Melanocyte of skin (primary cell): ENCODE measurements at places on chromosomes 7 and 10. TPM values are rescaled to one million over a fixed set of nuclear protein-coding genes. Genes with fewer than 3 reads are reported as not detected.

Gene KCNH2
- not detected in 2 replicates for total RNA-seq

Gene CLEC2L
- total RNA-seq: not detected in 2 replicates

Gene RAMP3
- 0.15 TPM in 1 of 2 replicates, not detected in the other for total RNA-seq

Gene SLC39A12
- total RNA-seq: 0.67 and 1.1 TPM in 2 replicates

Gene EPHB6
- under 0.01 TPM in 1 of 2 replicates, not detected in the other for total RNA-seq

Gene NEUROG3
- not detected in 2 replicates for total RNA-seq

Gene KCP
- 0.36 and 1.0 TPM in 2 replicates for total RNA-seq

Gene LRRC61
- total RNA-seq: 3.3 and 4.1 TPM in 2 replicates

Gene TMEM196
- not detected in 2 replicates for total RNA-seq

Gene GRID2IP
- total RNA-seq: not detected in 2 replicates

Gene LBX1
- total RNA-seq: not detected in 2 replicates

Gene NPFFR1
- total RNA-seq: under 0.01 TPM in 2 replicates

Gene SLC26A3
- total RNA-seq: not detected in 2 replicates

Gene C10orf95
- total RNA-seq: not detected in 2 replicates

Gene FRMD4A
- total RNA-seq: 26.8 and 48.3 TPM in 2 replicates

Gene CALHM3
- total RNA-seq: not detected in 2 replicates

Gene PGAM2
- total RNA-seq: not detected in 2 replicates

Gene PTCD1
- 7.2 and 13.1 TPM in 2 replicates for total RNA-seq

Gene CCDC136
- total RNA-seq: 3.1 and 4.7 TPM in 2 replicates

Gene OR2A42
- not detected in 2 replicates for total RNA-seq

Gene ANKRD7
- total RNA-seq: 2.4 and 6.9 TPM in 2 replicates

Gene SMO
- total RNA-seq: 13.3 and 14.0 TPM in 2 replicates

Gene SEMA3E
- not detected in 2 replicates for total RNA-seq

Gene MALRD1
- not detected in 2 replicates for total RNA-seq

Gene PPP1R3A
- not detected in 2 replicates for total RNA-seq

Gene UBE3C
- 91.2 and 93.2 TPM in 2 replicates for total RNA-seq

Gene RGR
- 0.46 and 0.67 TPM in 2 replicates for total RNA-seq

Gene KLF14
- total RNA-seq: not detected in 2 replicates

Gene AOC1
- total RNA-seq: not detected in 2 replicates

Gene FAM25G
- not detected in 2 replicates for total RNA-seq

Gene STRIP2
- 23.6 and 29.0 TPM in 2 replicates for total RNA-seq

Gene AKR1B1
- 96.7 and 105 TPM in 2 replicates for total RNA-seq

Gene ALOX5
- not detected in 2 replicates for total RNA-seq

Gene CLDN4
- total RNA-seq: not detected in 2 replicates

Gene PTPRN2
- under 0.01 TPM in 1 of 2 replicates, not detected in the other for total RNA-seq

Gene COL26A1
- under 0.01 TPM in 1 of 2 replicates, not detected in the other for total RNA-seq

Gene METTL2B
- 32.6 and 37.6 TPM in 2 replicates for total RNA-seq

Gene SRGN
- 52.0 and 68.0 TPM in 2 replicates for total RNA-seq

Gene RNLS
- 5.7 and 8.8 TPM in 2 replicates for total RNA-seq

Gene BMS1
- total RNA-seq: 15.3 and 20.7 TPM in 2 replicates
